ENCODE measurements at places on chromosomes 7 and 10.

GRCh38 chr10:30935078-30935477 is 96.6 kb downstream of the ZNF438 start:
- DNase-seq: no peak

DNA sequence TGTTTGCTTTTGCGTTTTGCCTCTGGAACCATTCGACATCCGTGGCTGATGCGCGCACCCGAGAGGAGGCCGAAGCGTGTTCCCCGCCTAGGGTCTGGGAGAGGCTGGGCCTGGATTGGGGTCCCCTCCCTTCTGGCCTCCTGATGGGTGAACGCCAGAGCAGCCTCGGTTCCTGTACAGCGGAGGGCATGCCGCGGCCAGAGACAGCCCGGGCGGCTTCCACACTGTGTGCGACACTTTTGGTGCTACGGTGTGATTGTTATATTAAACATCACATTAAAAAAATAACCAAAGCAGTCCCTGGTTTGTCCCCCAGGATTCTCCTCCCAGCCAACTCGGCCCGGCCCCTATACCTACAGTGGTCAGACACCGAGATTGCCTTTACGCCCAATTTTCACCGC is 3.7 kb upstream of the HOXA7 start:
- DNase-seq: no peak

DNA sequence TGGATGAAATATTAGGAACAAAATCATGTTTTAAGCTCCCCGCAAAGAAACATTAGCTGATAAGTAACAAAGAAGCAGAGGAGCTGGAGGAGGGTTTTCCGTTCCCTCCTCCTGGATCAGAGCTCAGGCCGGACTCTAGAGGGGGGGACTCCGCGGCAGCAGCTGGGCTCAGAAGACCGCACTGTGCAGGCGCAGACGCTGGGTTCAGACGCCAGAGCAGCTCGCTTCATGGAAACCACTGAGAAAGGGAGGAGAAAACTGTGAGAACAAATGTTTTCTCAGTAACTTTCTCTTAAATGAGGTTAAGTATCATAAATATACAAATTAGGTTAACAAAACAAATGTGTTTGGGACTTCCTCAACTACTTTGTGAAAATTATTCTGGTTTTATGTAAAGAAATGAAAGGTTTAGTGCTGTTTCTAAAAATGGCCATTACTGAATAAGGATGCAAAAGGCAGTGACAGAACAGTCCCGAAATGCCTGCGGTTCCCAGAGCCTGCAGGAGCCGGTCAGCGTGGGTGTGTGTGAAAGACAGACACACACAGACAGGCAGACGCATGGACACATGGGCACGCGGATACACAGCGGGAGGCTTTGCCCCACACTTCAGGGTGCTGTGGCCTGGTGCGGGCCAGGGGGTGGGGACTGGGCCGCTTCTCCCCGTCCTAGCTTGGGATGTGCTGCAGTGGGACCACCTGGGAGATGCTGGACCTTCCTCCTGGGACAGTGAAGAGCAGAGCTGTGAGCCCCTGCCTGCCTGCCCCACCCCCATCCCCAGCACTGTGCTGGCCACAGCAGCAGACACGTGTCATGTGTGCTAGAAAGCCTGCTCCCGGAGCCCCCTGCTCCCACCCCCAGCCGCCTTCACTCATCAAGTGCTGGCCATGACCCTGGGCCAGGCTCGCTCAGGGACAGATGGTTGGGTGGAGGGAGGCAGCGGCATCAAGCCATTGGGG is 20.3 kb upstream of the ADGRA1 start:
- no peak for DNase-seq

- no peak for DNase-seq
Observed at GRCh38 chr10:122561212-122561611, 658 bp downstream of the DMBT1 start.

- DNase-seq: no peak
Observed at GRCh38 chr10:64350665-64351064, 829.5 kb downstream of the REEP3 start.

- DNase-seq: peak; percentile 33
Observed at GRCh38 chr7:405489-406211, 114.0 kb downstream of the PDGFA start.
